ENCODE measurements at places on chromosomes 13 and 19. TPM values are rescaled to one million over a fixed set of nuclear protein-coding genes. Genes with fewer than 3 reads are reported as not detected.
A peak's percentile ranks its signal among the peaks of the same experiment; 100 is the strongest.

GRCh38 chr19:7595466-7596133, at the start of gene CAMSAP3:
Gene CAMSAP3, plus strand, starts transcription at chr19:7595863. Its CDS starts 140 bp downstream, at chr19:7596003.
- DNase-seq: peak; percentile 74

- no peak for DNase-seq
These were observed 12.1 kb downstream of the CRYL1 start for GRCh38 chr13:20513466-20513995.

DNA sequence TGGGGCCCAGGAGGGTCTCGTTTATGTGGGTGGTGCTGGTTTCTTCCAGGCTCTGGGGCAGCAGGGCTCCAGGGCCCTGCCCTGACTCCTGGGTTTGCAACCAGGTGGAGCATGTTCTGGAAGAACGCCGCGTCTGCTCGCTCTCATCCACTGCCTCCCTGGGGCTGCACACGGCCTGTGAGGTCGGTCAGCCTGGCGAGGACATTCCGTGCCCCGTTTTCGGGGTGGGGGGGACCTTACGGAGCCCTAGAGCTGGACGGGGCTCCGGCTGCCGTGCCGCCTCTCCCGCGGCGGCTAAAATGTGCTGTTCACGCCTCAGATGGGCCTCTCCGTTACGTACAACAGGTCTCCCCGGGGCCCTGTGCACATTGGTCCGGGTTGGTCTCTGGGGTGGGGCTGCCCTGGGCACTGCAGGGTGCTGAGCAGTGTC, 3.3 kb downstream of the GNA11 start:
- DNase-seq: no peak

DNA sequence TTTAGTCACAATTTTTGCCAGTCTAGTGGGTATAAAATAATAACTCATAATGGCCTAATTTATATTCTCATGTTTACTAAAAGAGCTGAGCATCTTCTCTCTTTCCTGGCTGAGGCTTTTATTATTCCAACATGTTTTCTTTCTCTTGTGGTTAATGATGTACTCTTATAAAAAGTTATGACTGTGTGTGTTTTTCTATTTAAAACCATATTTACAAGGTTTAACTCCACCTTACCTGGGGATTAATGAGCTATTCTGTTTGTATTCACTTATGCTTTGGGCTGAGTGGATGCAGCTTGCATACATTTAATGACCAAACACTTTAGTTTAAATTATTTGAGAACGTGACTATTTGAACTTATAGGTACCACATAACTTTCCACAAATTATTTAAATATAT, 1365.7 kb upstream of the SLC10A2 start:
- no peak for DNase-seq

- DNase-seq: no peak
These were observed 26.0 kb downstream of the FPR3 start for GRCh38 chr19:51820831-51821446.

DNA sequence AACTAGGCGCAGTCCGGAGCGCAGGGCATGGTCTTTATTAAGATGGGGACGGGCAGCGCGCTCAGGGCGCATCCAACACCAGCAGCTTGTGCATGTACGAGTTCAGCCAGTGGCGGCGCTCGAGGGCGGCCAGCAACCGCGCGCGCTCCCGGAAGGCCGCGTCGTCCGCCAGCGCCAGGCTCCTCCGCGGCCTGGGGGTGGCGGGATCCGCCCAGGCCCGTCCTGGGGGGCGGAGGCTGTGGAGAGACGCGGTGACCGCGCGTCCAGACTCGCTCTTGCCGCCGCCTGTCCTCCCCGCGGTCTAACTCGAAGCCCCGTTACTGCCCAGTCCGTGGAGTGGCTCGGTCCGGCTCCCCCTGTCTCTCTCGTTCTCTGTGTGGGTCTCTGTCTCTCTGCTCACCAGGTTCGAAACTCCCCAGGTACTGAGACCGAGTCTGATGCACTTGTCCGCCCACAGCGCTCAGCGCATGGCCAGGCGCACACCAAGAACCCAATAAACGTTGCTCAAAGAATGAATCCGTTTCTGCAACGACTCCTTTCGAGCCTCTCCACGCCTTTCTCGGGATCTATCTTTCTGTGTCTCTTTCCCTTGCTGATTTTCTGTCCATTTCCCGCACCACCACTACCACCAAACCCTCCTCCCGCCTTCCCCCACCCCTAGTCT, 702 bp downstream of the PTH2 start:
- DNase-seq: no peak

GRCh38 chr13:39370554-39370953, 232.4 kb downstream of the LHFPL6 start:
- DNase-seq: no peak

DNA sequence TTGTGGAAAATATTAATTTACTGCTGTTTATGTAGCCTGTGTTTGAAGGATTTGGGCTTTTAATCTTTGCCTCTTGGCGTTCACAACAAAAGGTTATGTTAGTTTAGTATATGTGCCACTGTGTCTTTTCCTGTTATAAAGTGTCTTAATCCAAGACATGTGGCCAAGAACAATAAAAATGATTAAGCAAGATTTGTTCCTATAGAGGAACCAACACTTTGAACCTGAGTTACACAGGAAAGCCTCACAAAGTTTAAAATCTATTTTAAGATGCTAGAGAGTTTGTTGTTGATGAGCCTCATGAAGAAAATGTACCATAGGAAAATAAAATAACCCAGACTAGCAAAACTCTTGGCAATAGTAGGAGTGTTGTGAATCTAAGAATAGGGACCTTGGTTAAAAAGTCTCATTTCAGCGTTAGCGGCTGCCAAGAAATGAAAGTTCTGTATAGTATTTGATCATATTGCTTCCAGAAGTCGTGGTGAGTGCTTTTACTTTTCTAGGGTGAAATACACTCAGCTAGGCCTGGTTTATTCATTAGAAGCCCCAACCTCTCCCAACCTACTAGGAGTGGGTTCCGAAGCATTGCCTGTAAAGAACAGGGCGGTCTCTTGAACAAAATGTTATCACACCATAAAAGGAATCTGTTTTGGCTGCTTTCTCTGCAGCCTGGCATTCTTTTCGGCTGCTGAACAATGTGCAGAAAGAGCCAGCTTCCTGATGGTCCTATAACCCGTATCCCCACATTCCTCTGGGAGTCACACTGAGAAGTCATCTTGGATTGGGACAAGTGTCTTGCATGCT, 102.6 kb downstream of the LRCH1 start:
- DNase-seq: peak; percentile 34

- DNase-seq: peak; percentile 90
These were observed 11.0 kb downstream of the FUZ start for GRCh38 chr19:49801966-49802661.

DNA sequence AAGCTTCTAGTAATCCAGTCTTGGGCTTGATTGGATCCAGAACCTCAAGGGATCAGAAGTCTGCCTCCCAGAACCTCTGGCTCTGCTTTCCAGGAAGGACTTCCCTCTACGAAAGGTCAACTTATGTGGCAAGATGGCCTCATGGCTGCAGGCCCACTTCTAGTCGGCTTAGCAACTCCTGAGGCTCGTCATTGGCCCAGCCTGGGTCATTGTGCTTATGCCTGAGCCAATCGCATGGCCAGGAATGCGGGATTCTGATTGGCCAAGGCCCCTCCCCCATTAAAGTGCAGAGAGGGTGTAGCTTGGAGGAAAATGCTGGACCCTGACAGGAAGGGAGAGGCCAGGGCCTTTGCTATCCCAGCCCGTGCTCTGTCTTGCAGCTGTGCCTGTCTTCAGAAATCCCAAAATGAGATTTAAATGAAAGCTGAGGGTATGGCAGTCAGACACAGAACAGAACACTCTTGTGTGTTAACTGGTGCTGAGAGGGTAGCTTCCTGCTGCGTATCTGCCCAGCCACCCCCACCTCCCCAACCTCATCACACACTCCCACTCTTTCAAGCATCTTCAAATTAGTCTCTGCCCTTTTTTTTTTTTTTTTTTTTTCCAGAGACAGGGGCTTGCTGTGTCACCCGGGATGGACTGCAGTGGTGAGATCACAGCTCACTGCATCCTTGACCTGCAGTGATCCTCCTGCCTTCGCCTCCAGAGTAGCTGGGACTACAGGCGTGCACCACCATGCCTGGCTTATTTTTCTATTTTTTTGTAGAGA, 5.5 kb upstream of the CCNE1 start:
- no peak for DNase-seq

DNA sequence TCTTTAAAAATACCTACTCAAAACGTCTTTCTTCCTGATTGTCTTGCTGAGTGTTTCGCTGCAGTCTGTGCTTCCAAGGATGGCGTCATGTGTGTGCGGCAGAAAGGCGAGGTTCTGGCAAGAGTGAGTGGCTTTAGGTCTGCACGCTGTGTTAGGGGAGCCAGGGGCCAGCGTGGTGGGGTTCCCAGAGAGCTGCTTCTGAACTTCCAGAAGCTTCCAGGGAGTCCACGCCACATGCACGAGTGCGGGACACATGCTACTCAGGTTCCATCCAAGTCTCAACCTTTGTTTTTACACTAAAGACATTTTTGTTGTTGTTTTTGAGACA, 67.9 kb downstream of the ATP11A start:
- no peak for DNase-seq

DNA sequence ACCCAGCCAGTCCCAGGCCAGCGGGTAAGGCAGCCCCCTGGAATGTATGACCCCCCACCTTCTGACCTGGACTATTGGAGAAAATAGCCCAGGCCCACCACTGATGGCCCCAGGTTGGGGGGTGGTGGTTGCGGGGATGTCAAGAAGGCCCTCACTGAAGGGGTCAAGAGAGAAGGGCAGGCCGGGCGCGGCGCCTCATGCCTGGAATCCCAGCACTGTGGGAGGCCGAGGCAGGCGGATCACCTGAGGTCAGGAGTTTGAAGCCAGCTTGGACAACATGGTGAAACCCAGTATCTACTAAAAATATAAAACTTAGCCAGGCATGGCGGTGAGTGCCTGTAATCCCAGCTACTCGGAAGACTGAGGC, 1.5 kb upstream of the ADAMTSL5 start:
- DNase-seq: peak; percentile 56

- DNase-seq: no peak
These were observed 31.2 kb downstream of the MPHOSPH8 start for GRCh38 chr13:19664481-19665230.

DNA sequence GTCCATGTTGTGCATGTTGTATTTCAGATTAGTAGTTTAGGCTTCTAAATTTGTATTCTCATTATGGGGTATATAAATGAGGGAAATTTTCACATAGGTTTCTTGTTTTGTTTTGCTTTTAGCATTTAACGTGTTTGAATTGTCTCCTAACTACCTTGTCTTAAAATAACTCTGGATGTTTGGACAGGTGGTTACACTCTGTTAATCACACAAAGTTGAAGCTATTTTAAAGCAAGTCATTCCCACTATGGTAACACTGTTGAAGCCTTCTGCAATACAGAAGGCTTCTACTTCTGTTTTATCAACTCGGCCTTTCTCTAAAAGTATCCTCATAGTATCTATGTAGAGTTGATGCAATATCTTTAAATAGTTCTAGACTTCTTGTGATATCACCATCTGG, 245.3 kb upstream of the HTR2A start:
- DNase-seq: no peak

DNA sequence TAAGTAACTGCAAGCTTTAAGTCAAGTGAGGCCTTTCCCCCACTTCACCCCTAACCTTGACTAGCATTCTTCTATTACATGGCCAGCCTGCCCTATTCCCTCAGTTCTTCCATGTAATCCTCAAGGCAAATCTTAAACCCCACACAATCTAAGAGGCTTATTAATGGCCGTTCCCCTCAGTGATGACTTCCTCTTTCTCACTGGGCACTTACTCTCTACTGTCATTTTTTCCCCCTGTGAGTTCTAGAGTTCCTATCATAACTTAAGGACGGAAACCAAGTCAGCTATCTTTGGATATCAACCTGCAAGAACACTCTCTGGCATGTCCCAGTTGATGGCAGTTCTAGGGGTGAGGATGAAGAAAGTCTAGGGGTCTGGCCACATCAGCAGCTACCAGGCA, 131.2 kb downstream of the DCLK1 start:
- no peak for DNase-seq

DNA sequence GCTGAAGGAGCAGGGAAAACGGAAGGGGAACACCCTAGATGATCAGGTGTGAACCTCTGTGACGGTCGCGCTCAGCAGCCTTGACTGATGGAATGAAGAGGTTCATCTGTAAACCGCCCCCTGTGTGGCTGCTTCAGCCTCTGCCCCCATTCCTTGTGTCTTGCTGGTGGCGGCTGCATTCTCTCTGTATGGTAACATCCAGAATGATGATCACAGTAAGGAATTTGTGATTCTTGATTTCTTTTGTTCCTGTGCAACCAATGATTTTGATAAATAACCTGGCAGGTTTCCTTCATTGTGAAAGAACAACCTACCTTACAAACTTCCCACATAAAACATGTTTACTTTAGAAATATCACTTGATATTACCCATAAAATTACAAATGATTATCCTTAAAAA, 118.7 kb upstream of the MCF2L start:
- no peak for DNase-seq

DNA sequence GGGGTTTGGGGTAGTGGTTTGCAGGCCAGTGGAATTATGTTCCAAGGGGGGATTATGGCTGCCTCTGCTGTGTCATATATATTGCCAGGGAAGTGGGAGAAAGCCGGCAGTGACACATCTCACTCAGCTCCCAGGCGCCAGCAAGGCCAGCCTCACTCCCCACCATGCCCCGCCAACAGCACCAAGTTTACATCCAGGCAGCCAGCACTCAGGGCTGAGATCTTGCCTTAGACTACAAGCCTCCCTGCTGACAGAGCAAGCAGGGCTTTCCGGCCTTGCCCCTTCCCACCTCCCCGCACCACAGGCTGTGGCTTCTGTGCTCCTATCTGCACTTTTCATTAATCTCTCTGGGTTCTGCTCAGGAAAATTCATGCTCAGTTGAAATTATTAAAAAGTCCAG, 385.1 kb downstream of the MZT1 start:
- no peak for DNase-seq

ATP13A1 gene
- polyA plus RNA-seq: 77.3 TPM

CD177 gene
- 0.14 TPM for polyA plus RNA-seq

CYP2A6 gene
- not detected for polyA plus RNA-seq

TMEM205 gene
- polyA plus RNA-seq: 175 TPM

GPR183 gene
- polyA plus RNA-seq: 0.61 TPM

CGB3 gene
- not detected for polyA plus RNA-seq

KLK15 gene
- 0.27 TPM for polyA plus RNA-seq

SHISA7 gene
- 0.33 TPM for polyA plus RNA-seq

CLDN10 gene
- 258 TPM for polyA plus RNA-seq

TMEM59L gene
- polyA plus RNA-seq: 5.2 TPM
